Activated effector memory CD4-positive, alpha-beta T cell treated with Interleukin-2 at 50 U/mL for 16 hours (primary cell): ENCODE measurements at places on chromosomes 4 and X.
A peak's percentile ranks its signal among the peaks of the same experiment; 100 is the strongest.

GRCh38 chr4:40912460-40913184, 162.9 kb downstream of the NSUN7 start:
- DNase-seq: no peak

DNA sequence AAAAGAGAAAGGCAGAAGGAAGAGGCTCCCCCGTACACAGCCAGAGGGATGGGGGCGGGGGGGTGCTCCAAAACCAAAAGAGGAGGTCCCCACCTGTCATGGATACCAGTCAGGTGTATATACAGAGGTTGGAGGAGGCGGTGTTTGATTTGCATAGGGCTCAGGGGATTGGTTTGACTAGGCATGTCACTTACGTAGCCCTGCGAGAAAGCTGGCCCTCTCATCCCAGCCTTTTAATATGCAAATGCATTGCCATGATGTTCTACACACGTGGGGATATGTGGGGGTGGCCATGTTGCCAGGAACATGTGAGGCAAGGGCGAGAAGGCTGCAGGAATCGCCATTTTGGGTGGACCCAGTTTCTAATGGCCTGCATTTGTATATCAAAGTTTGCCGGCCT, 38.6 kb downstream of the TMEM150C start:
- no peak for DNase-seq

DNA sequence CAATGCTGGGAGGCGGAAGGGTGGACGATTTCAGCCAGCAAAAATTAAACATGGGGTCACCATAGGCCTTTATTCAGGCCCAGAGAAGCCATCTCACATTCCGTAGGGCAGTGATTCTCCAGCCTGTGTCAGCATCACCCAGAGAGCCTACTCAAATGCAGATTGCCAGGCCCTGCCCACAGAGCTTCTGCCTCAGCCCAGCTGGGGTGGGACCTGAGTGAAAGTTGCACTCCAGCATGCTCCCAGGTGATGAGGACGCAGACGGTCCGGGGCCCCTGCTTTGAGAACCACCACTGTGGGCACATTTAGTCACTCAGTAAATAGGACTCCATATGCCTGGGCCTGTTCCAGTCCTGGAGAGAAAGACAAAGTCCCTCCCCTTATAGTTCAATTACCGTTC, 12.4 kb upstream of the C4orf50 start:
- DNase-seq: no peak

DNA sequence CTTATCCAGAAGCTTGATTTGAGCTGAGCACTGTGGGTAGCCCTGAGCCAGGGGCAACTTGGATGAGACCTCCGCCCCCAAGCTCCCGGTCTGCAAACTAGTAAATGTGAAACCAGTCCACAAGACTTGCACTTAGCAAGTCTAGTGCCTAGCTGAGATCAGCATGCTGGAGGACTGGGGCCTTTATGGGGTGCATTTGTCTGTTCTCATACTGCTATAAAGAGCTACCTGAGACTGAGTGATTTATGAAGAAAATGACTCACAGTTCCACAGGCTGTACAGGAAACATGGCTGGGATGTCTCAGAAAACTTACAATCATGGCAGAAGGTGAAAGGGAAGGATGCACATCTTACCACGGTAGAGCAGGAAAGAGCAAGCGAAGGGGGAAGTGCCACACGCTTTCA, 42.1 kb upstream of the HOPX start:
- no peak for DNase-seq

GRCh38 chr4:185734214-185734613, 77.8 kb downstream of the SORBS2 start:
- DNase-seq: no peak

- DNase-seq: no peak
Observed at GRCh38 chrX:150084496-150085229, 146.4 kb upstream of the EOLA2 start.

DNA sequence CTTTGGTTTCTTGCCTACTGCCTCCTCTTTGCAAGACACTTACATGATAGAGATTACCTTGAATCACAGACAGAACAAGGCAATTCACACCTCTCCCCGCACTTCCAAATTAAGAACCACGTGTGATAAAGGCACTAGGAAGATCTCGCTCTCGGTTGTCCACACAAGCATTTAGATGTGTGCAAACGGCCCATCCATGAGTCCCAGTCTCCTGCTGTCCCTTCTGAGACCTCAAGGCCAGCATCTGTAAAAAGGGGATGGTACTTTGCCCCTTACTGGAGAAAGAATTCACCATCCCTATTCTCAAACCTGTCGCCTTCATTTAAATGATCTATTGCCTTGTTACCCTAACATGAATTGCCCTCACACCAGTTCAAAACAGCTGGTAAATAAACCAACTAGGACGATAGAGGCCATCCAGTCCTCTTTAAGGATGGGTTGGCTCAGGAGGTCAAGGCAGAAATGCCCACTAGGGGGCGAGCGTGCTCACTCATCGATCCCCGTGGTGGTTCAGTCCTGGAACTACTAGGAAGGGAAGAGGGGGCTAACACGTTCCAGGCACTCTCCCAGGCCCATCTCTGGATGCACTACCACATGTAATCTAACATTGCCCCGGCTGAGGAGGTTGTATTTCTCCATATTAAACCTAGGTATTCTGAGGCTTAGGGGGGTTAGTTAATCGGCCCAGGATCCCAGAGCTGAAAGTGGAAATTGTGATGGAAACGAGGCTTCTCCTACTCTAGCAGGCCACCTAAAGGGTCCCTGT, 95.8 kb downstream of the DHX15 start:
- DNase-seq: no peak

DNA sequence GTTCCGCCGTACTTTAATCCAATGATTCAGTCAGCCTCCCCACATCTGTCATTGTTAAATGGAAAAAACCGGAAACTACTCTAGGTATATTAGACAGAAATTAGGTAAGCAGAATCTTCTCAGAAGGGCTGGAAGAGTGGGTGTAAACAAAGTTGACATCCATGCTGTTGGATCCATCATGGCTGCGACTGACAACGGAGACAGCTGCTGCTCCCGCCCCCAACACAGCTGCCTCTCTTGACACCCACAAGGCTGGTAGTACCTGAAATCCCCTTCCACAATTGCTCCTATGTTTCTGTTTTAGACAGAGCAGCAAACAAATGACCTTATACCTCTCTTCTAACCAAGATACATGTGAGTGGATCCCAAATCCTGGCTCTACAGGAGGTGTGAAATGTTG, 66.6 kb downstream of the RXFP1 start:
- no peak for DNase-seq

GRCh38 chrX:119753001-119753400, 5.4 kb upstream of the SOWAHD start:
- DNase-seq: no peak

GRCh38 chr4:52371841-52372240, 287.3 kb downstream of the USP46 start:
- no peak for DNase-seq

- no peak for DNase-seq
Observed at GRCh38 chr4:143616771-143617170, 83.7 kb downstream of the FREM3 start.

DNA sequence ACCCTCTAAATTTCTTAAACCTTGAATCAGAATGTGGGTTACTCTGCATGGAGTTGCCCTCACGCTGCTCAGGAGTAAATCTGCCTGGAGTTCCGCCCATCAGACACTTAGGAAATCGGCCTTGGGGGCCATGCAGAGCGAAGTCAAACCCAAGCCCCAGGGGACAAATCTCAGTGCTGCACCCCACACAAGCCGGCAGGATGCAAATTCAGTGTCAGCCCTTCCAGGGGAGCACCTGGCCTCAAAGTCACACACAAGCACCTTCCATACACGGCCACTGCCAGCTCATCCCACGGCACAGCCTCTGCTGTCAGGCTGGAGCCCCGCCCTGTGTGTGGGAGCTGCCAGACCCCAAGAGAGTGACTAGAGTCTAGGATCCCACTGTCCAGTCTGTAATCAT, 27.4 kb downstream of the RNF212 start:
- no peak for DNase-seq

DNA sequence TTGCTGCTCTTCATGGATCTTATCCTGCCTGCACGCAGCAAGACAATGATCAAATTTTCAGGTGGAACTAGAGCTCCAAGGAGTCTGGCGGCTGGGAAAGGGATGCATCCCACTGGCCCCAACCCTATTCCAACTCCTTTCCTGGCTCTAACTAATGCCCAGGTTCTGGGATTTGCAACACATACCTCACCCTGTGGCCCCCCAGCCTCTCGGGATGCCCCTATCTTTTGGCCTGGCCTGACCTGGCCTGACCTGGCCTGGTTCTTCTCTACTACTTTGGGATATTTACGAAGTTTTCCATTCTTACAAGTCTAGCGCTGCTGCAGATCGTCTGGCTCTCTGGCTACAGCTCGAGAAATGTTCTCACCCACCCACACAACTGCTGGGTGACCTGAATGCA, 56.4 kb upstream of the CDKN2AIP start:
- DNase-seq: no peak

DNA sequence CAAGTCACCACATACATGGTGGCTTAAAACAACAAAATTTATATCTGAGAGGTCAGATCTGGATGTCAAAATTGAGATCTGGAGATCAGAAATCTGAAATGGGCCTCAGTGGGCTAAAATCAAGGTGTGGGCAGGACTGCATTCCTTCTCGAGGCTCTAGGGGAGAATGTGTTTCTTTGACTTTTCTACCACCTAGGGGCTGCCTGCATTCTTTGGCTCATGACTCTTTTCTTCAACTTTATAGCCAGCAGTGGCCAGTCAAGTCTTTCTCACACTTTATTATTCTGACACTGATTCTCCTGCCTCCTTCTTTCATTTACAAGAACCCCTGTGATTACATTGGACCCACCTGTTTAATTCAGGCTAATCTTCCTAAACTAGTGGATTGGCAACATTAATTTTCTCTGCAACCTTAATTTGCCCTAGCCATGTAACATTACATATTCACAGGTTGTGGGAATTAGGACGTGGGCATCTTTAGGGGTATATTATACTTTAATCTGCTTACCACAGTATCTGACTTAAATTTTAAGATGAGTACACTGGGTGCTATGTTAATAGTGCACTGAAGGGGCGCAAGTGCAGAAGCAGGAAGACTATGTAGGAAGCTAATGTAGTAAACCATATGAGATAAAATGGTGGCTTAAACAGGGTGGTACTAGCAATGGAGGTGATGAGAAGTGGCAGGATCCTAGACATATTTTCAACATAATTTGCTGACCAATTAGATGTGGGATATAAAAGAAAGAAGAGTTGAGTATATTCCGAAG, 188.0 kb downstream of the SLC4A4 start:
- DNase-seq: no peak

DNA sequence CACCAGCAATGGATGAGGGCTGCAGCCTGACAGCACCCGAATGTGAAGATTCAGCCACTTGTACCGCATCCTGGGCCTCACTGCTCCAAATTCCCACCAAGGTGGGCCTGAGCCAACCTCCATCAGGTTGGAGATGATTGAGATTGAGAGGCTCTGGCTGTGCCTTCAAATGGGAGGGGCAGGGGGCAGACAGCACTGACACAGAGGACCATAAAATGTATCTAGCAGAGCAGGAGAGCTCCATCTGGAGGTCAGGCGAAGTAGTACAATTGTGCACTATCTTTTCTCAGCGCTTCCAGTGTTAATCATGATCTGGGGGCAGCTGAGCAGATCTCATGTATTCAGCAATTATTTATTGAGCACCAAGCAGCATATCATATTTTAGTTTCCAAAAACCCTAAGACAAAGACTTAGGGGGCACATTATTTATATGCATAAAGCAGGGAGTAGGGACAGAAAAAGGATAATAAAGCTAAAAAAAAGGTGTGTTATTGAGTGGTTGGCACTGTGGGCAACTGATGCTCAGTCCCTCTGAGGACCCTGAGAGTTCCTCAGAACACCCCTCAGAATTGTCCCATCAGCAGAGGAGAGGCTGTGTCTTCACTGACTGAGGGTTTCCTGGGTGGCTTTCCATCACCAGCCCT, 31.6 kb upstream of the C1QTNF7 start:
- peak; percentile 10 for DNase-seq

DNA sequence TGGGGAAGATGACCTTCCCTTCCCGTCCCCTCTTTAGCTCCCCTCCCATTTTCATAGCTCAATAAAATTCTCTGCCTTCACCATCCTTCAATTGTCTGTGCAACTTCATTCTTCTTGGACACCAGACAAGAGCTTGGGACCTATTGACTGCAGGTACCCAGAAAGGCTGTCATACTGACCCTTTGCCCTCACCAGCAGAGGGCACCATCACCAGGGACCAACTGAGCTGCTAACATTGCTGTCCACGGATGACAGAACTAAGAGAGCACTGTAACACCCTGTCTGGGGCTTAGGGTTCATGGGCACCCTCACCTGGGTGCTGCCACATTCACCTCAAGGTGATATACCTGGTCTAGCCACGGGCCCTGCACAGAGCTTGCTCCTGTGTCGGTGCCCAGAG, 141.3 kb upstream of the VCX3B start:
- no peak for DNase-seq
